ENCODE measurements at places on chromosomes 11 and 22. TPM values are rescaled to one million over a fixed set of nuclear protein-coding genes. Genes with fewer than 3 reads are reported as not detected.

The GALR3 gene
- polyA plus RNA-seq = not detected

The DDIAS gene
- 2.4 TPM for polyA plus RNA-seq

The SGSM1 gene
- polyA plus RNA-seq = 0.08 TPM

The TNKS1BP1 gene
- 0.52 TPM for polyA plus RNA-seq

The ESAM gene
- polyA plus RNA-seq = 1.3 TPM

The LARGE2 gene
- polyA plus RNA-seq = 3.1 TPM

The RAB36 gene
- 0.61 TPM for polyA plus RNA-seq

The PARVG gene
- 53.0 TPM for polyA plus RNA-seq

The IL18 gene
- not detected for polyA plus RNA-seq

The PANX3 gene
- polyA plus RNA-seq = not detected

The SCGB2A2 gene
- polyA plus RNA-seq = not detected

The AMPD3 gene
- 18.2 TPM for polyA plus RNA-seq

The CRYBB3 gene
- polyA plus RNA-seq = not detected

Measured in CD4-positive, alpha-beta memory T cell (primary cell).